Stimulated activated CD4-positive, alpha-beta T cell treated with anti-CD3 and anti-CD28 coated beads, TNF-alpha, amount 100 ng/mL, for 1 hour (primary cell): ENCODE measurements at places on chromosomes 16 and 17.

GRCh38 chr17:78045316-78045715 is 83.2 kb downstream of the TMC6 start:
- DNase-seq: no peak

DNA sequence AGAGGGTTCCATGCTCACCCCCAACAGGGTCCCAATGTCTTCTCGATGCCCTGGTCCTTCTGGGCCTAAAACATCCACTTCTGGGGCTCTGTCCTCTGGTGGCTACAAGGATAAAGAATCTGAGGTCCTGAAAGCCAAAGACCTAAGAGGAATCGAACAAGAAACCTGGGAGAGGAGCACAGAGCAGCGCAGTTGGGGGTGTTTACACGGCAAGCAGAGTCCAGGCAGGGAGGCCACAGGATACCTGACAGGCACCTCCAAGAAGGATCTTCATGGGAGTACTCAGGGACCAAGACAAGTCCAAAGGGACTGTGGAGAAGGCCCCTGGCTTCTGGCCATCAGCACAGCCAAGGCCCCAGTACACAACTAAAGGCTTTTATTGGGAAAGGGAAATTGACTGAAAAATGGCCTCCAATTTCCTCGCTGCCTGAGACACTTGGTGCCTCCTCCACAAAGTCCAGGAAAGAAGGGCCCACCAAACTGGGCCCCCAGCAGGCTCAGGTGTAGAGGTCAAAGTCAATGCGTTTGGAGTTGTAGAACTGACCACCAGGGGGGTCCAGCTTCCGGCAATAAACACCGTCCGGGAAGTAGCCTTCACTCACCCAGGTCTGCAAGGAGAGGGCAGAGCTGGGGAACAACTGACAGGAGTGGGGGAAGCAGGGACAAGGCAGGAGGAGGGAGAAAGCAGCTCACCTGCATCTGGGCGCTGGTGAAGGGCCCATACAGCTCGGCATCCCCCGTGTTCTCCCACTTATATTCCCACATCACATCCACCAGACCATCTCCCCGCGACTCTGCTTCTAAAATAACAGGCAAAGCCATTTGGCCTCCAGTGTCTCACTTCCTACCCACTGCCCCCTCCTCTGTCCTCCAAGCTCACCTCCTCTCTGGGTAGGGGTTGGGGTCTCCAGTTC is 2.4 kb downstream of the CD2BP2 start:
- DNase-seq: no peak

DNA sequence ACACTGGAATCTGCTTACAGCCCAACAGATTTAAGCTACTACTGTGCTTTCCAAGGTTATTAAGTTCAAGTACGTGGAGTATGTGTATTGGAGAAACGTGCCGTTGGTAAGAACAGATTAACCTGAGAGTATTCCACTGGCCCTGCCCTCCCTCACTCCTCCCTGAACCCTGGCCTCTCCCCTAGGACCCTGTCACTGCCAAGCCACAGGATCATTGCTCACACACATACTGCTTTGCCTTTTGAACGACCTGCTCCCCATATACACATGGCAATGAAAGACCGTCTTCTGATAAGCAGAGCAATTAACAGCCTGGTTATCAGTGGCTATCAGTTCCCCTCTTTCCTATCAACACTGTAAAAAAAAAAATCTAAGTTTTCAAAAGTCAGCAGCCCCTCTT is 458.9 kb upstream of the DYNLRB2 start:
- no peak for DNase-seq

DNA sequence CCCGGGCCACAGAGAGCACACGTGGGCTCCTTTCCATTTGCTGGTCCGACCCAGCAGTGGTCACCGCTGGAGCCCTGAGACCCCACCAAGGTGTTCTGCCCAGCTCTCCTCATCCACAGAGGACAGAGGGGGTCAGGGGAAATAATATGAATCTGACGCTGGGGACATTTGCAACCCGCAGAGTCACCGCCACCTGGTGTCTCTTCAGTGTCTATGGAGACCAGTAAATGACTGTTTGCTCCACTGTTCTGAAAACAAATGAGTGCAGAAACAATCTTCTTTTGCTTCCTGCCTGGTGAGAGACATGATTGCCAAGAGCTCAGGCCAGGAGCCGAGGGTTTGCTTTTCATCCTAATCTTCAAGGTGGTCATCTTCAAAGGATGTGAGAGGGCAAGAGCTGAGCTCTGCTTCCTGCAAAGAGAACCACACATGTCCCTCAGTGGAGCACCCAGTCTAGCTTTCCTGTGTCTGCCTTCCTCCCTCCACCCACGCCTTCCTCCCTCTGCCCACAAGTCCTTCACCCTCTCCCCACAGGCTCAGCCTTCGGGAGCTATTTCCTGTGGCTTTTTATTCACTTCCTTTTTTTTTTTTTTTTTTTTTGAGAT is 14.7 kb upstream of the KLHDC4 start:
- no peak for DNase-seq

DNA sequence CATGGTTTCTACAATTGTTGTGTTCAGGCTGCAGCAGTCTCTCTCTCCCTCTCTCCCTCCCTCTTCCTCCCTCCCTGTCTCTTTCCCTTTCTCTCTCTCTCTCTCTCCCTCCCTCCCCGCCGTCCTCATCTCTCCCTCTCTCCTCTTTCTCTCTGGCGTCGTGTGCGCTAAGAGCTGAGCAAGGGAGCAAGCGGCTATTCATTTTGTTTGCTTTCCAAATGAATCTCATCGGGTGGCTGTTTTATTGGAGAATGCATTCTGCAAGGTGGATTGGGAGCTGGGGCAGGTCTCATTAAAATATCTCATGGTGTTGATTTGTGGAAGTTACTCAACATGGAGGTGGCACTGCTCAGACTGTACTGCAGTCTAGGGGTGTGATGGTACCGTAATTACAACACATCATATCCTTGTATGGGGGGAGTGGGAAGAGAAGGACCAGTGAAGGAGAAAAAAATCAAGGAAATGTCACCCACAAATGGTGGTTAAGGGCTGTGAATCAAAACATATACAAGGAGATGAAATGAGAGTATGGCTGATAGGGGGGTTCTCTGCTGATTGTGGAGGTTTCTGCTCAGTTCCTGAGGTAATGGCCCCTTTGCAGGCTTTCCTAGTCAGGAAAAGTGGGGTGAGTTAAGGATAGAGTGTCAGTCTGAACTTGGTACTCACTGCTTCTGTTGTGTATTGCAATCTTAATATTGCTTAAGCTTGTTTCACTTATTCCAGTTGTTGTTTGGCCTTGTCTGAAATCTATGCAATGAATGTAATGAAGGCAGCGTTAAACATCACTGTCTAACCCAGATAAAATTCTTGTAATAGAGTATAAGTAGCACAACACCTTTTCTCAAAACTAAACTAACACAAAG is 2.7 kb downstream of the MSL1 start:
- no peak for DNase-seq

DNA sequence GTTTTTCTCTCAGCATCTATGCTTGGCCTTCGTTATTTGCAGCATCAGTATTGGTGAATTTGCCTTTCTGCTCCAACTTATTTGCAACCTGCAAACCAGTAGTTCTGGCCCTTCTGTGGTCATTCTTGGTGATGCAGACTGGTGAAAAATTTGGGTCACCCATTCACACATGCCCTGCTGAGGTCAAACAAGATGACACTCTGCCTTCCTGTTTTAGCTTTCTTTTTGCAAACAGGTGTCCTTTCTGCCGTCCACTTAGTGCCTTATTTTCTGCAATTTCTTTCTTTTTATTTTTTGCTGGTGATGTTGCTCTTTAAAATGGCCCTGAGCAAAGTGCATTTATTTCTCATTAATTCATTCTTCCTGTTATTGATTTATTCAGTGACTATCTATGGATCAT is 31.3 kb downstream of the PLCG2 start:
- no peak for DNase-seq
